ENCODE measurements at places on chromosomes 12 and 14. TPM values are rescaled to one million over a fixed set of nuclear protein-coding genes. Genes with fewer than 3 reads are reported as not detected.
A peak's percentile ranks its signal among the peaks of the same experiment; 100 is the strongest.

DNA sequence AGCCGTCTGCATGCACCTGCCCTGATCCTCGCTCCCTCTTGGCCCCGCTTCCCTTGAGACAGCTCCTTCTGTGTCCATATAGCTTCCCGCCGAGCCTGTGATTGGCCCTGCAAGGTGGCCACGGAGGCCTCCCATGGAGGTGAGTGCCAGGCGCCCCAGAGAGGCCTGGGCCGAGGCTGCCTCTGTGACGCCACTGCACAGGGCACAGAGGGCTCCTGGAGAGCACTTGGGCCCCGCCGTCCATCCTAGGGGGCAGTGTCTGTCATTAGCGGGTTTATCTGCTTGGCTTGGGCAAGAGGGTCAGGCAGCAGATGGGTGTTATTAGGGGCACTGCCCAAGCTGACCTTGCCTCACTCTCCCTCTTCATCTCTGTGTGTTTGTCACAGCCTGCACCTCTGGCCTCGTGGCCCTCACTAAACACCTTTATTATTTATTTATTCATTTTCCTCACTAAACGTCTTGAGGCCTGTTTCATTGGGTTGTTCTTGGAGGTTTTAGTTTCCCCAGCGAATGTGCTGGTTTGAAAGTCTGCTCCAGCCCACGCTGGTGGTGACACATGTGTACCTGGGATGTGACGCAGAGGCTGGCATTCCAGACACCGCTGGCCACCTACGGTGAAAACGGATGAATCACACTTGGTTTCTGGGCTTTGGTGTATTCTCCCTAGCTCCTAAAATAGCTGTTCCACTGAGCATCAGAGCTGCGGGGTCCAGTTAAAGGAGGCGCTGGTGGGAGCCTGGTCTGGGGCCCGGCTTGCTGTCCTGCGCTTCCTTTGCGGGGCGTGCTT, 5.9 kb downstream of the ZFYVE21 start:
- H3K4me3 ChIP-seq, result no peak overlapping the region
- H3K27ac ChIP-seq, result no peak overlapping the region
- H3K27me3 ChIP-seq, result no peaks in the 10 kb centered on the region
- H3K36me3 ChIP-seq, result peaks cover 18% of the 10 kb centered on the region
- DNase-seq, result no peak

DNA sequence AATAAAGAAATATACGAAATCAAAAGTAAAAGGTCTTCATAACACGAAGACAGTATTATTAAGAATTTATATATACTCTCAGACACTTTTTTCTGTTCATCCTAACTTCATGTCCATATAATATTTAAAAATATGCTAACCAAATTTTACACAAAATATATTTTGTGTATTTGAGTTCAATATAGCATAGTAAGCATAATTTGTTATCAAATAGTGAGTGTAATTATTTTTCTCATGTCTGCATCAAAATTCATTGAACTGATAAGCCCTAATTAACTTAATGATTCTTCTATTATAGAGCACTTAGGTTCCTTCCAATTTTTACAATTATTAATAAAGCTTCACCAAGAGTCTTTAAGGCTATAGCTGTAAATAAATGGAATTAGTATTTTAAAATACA, 99.7 kb upstream of the SYT1 start:
- H3K27me3 ChIP-seq, result no peaks in the 10 kb centered on the region
- H3K36me3 ChIP-seq, result no peaks in the 10 kb centered on the region
- no peak overlapping the region for H3K27ac ChIP-seq
- no peaks in the 10 kb centered on the region for H3K4me1 ChIP-seq
- no peak overlapping the region for H3K4me3 ChIP-seq

- H3K27ac ChIP-seq, result peak overlapping the region; percentile 76
- no peaks in the 10 kb centered on the region for H3K27me3 ChIP-seq
- H3K4me1 ChIP-seq, result peaks cover 35% of the 10 kb centered on the region
- peak overlapping the region; percentile 74 for H3K4me3 ChIP-seq
Measured at GRCh38 chr12:105234197-105234596, 1.8 kb downstream of the APPL2 start.

DNA sequence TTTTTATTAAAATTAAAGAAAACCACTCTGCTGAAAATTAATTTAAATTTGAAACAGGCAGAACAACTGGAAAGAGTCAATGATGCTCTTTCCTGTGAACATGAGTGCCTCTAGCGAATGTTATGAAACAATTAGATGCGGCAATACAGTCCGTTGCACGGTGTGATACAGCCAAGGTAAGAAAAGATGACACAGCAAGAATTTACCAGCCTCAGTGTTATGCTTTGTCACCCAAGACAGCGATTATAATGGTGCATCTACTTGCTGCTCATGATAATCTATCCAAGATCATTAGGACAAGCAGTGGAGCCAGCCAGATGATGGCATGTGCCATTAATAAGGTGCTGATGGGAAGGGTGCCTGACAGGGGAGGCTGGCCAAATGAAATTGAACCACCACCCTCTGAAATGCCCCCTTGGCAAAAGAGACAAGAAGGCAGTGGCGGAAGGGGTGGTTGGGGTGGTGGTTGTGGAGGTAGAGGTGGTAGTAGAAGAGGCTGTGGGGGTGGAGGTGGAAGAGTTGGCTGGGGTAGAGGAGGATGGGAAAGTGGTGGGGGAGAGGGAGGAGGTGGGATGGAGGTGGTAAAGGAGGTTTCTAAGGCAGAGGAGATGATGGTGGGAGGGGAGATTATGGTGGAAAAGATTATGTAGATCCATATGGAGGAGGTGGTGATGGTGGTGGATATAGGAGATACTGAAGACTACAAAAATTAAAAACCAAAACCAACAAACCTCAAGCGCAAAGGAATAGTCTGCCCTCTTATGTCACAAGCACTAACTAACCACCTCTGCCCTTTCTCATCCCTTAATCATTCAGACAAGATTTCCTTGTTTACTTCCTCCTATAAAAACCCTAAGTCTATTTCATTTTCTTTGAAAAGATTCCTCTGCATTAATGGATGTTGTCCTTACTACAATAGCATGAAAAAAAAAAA, 4.0 kb upstream of the RESF1 start:
- DNase-seq, result no peak
- peaks cover 3% of the 10 kb centered on the region for H3K4me1 ChIP-seq
- H3K27ac ChIP-seq, result no peak overlapping the region
- no peak overlapping the region for H3K4me3 ChIP-seq
- H3K27me3 ChIP-seq, result no peaks in the 10 kb centered on the region
- no peaks in the 10 kb centered on the region for H3K36me3 ChIP-seq

- H3K4me1 ChIP-seq, result no peaks in the 10 kb centered on the region
- H3K36me3 ChIP-seq, result no peaks in the 10 kb centered on the region
- no peak overlapping the region for H3K4me3 ChIP-seq
- H3K27me3 ChIP-seq, result no peaks in the 10 kb centered on the region
- DNase-seq, result no peak
Measured at GRCh38 chr14:70893858-70894291, 13.4 kb upstream of the PCNX1 start.

- H3K27ac ChIP-seq, result no peak overlapping the region
- H3K27me3 ChIP-seq, result no peaks in the 10 kb centered on the region
- H3K4me1 ChIP-seq, result peaks cover 12% of the 10 kb centered on the region
- DNase-seq, result no peak
Measured at GRCh38 chr12:12925388-12925787, 26.6 kb downstream of the GPRC5D start.

PLXNC1 gene
- 20.3 TPM for polyA plus RNA-seq

FLRT2 gene
- polyA plus RNA-seq, result 46.9 TPM

RTL1 gene
- 0.16 TPM for polyA plus RNA-seq

GRCh38 chr12:72036393-72036792, 97.7 kb downstream of the TPH2 start:
- H3K27me3 ChIP-seq, result no peaks in the 10 kb centered on the region
- no peaks in the 10 kb centered on the region for H3K36me3 ChIP-seq
- H3K27ac ChIP-seq, result no peak overlapping the region
- no peak for DNase-seq

KRT82 gene
- polyA plus RNA-seq, result not detected

- no peak for DNase-seq
- H3K27me3 ChIP-seq, result no peaks in the 10 kb centered on the region
- no peak overlapping the region for H3K27ac ChIP-seq
- no peaks in the 10 kb centered on the region for H3K36me3 ChIP-seq
Measured at GRCh38 chr12:9626291-9626690, 18.6 kb upstream of the KLRB1 start.

DNA sequence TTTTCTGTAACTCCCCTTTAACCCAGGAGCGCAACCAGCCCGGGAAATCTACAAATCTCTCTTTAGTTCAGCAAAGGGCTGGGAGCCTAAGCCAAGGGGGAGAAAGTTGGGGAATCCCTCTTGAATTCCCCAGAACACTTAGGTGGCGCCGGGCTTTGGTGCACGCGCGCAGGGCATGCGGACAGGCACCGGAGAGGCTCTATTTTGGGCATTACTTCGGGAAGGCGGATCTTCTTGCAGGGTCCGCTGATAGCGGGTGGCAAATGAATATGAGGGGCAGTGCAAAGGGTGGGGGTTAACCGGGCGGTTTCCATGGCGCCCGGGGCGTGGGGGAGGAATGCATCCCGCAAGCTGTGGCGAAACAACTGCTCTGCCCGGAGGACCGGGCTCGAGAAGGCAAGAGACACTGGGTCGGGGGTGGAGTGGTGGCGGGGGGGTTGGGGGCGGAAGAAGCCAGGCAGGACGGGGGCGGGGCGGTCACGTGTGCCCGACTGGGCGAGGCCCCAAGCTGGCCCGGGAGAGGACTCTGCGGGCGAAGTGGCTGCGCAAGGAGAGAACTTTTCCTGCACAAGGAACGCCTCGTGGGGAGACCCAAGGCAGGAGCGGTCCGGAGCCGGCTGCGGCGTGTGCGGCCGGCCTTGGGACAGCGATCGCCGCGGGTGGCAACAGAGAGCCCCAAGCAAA, at the start of gene FLVCR2:
FLVCR2 (plus strand) TSS at position 519 of the 684 bp plus-strand sequence. CDS start 353 bp downstream, outside the sequence.
- H3K4me1 ChIP-seq, result peaks cover 16% of the 10 kb centered on the region
- peaks cover 4% of the 10 kb centered on the region for H3K27me3 ChIP-seq
- H3K27ac ChIP-seq, result peak within 1 kb of the TSS; percentile 30
- H3K36me3 ChIP-seq, result no peaks in the 10 kb centered on the region
- H3K4me3 ChIP-seq, result peak within 1 kb of the TSS; percentile 45

GRCh38 chr12:42201063-42201462, 37.0 kb downstream of the YAF2 start:
- H3K4me1 ChIP-seq, result no peaks in the 10 kb centered on the region
- H3K4me3 ChIP-seq, result no peak overlapping the region
- peaks cover 16% of the 10 kb centered on the region for H3K36me3 ChIP-seq
- DNase-seq, result no peak

CATSPERB gene
- polyA plus RNA-seq, result 0.81 TPM

DNA sequence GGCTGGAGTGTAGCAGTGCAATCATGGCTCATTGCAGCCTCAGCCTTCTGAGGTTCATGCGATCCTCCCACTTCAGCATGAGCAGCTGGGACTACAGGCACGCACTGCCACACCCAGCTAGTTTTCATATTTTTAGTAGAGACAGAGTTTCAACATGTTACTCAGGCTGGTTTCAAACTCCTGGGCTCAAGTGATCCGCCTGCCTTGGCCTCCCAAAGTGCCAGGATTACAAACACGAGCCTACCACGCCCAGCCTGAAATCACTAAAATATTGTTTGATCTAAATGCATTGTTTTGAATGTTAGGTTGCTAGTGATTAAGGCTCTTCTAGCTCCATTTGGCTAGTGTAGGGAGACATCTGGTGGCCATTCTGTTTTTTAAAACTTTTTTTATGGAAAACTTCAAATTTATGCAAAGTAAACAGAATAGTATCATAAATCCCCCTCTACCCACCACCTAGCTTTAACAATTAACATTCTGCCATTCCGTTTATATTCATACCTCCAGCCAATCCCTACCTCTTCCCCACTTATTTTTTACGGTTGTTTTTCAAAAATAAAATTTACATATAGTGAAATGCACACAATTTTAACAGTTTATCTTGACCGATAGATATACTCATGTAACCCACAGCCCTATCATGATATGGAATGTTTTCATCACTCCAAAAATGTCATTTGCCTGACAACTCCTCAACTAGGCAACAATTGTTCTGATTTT, 37.8 kb downstream of the MYO1H start:
- H3K36me3 ChIP-seq, result no peaks in the 10 kb centered on the region
- H3K4me3 ChIP-seq, result no peak overlapping the region
- H3K4me1 ChIP-seq, result no peaks in the 10 kb centered on the region
- DNase-seq, result peak; percentile 32

DNA sequence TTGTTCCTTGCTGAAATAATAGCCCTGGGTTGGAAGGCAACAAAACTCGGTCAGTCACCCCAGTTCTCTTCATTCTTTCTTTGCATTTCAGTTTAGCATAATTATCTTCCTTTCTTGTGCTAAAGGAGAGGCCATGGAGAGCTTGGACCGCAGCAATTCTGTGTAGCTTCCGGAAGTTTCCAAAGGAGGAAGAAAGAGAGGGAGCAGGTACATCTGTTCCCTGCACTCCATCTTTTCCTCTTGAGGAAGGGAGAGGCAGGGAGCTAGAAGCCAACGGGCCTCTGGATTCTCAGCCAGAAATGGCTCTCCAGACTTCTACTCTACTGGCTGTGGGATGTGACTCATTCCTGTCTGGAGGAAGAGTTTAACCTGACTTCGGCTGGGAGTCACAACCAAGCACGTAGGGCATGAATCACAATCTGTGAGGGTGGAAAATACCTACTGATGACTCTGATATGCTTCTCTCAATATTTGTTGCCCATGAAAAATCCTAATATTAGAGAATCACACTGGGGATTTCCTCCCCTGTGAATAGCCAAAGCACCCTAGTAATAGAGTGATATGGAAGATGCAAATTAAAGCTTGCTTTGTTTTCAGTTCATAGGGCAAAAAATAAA, 17.0 kb downstream of the ANO6 start:
- no peaks in the 10 kb centered on the region for H3K27me3 ChIP-seq
- peak; percentile 43 for DNase-seq
- peaks cover 8% of the 10 kb centered on the region for H3K36me3 ChIP-seq
- peaks cover 15% of the 10 kb centered on the region for H3K4me1 ChIP-seq
- H3K4me3 ChIP-seq, result no peak overlapping the region

TMEM30B gene
- polyA plus RNA-seq, result 36.6 TPM

DBX2 gene
- polyA plus RNA-seq, result 0.01 TPM

- no peak overlapping the region for H3K27ac ChIP-seq
- H3K4me1 ChIP-seq, result no peaks in the 10 kb centered on the region
- H3K4me3 ChIP-seq, result no peak overlapping the region
- no peaks in the 10 kb centered on the region for H3K27me3 ChIP-seq
- no peaks in the 10 kb centered on the region for H3K36me3 ChIP-seq
Measured at GRCh38 chr14:42027271-42027670, 420.6 kb downstream of the LRFN5 start.

OR6C2 gene
- not detected for polyA plus RNA-seq

GRCh38 chr12:39378341-39378740, 64.6 kb downstream of the KIF21A start:
- H3K27ac ChIP-seq, result no peak overlapping the region
- no peak overlapping the region for H3K4me3 ChIP-seq
- H3K27me3 ChIP-seq, result no peaks in the 10 kb centered on the region
- H3K4me1 ChIP-seq, result no peaks in the 10 kb centered on the region

NUP37 gene
- polyA plus RNA-seq, result 27.2 TPM

- H3K27me3 ChIP-seq, result no peaks in the 10 kb centered on the region
- no peaks in the 10 kb centered on the region for H3K4me1 ChIP-seq
- no peak overlapping the region for H3K27ac ChIP-seq
- no peak overlapping the region for H3K4me3 ChIP-seq
Measured at GRCh38 chr14:52080158-52080800, 11.4 kb upstream of the NID2 start.

TCL1A gene
- polyA plus RNA-seq, result 0.40 TPM

DNA sequence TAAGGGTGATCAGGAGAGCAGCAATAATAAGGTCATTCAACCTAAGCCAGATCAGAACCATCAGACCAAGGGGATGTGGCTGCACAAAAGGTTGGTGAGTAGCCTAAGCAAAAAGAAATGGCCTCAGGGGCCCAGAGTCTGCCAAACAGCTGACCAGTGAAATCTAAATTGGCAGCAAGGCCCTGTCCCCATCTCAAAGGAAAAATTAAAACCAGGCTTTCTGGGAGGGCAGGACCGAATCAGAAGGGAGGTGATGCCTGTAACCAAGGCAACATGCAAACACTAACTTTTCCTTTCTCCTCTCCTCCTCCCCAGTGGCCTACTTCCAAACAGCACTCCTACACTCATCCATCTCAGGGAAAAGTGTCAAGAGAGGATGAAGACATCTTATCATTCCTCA, 256.4 kb downstream of the NUAK1 start:
- DNase-seq, result peak; percentile 4
- no peaks in the 10 kb centered on the region for H3K36me3 ChIP-seq
- peaks cover 5% of the 10 kb centered on the region for H3K27me3 ChIP-seq
- H3K4me1 ChIP-seq, result no peaks in the 10 kb centered on the region
